ENCODE measurements at places on chromosomes 16 and 17.

DNA sequence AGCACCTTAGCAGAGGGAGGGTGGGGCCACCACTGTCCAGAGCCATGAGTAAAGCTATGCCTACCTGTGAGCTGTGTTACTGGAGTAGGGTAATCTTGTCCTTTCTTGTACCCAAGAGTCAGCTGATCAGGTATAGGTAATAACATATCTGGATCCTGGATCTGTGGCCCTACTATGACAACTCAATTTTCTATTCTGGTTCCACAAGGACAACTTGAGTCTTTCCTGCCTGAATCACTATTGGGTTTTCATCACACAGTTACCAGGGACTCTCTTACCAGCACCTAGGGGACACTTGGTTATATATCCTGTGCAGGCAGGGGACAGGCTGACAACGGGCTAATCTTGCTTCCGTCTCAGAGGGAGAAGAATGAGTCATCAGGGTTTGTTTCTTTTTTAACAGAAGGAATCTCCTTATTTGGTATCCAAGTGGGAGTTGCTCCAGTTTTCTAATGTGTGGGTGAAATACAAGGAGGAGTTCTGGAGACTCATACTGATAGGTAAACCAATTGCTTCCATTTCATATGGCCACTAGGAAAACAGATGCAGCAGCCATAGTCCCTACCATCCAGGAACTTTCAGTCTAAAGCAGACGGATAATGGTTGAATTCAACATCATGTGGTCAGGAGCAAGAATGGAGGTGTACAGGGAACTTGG is 6.8 kb downstream of the ZNF267 start:
- DNase-seq: no peak

DNA sequence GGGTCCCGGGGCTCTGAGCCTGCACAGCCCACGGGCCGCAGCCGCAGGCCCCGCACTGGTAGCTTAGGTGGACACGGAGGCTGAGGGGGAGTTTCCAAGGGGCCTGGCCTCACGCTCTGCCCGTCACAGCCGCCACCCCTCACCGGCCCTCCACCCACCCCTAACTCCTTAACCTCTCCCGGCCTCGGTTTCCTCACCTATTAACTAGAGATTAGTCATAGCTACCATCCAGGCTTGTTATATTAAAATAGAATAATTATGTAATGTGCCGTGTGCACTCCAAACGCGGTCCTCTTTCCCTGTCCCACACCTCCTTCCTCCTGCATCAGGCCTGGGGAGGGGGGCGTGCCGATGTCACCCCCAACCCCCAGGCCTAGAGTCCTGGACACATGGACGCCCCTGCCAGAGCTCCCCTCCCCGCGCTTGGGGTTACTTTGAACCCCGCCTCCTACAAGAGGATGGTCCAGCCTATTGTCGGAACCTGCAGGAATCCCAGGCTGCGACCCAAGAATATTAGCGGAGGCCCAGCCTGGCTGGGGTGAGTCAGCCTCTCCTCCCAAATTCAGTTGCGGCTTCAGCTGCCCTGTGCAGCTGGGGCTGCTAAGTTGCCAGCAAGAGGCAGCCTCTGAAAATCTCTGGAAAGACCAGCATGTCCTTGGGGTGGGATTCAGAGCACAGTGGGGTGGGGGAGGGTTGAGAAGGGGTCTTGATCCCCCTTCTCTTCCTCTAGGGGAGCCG is 17.3 kb downstream of the SOCS3 start:
- no peak for DNase-seq

DNA sequence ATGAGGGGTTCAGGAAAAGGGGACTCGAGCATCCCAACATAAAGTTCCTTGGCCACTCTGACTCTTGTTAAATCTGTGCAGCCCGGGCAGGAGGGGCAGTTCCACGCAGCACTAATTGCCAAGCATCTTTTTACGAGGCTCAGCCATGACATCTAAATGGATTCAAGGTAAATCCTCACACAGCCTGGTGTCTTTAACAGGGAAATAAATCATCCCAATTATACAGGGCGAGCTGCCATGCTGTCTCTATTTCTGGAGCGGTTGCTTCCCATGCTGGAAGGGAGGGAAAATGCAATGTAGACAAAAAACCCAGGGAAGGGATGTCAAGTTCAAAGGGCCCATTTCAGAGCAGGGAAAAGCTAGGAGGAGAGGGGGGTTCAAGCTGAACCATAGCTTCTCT is 110.0 kb downstream of the GAS7 start:
- DNase-seq: no peak

DNA sequence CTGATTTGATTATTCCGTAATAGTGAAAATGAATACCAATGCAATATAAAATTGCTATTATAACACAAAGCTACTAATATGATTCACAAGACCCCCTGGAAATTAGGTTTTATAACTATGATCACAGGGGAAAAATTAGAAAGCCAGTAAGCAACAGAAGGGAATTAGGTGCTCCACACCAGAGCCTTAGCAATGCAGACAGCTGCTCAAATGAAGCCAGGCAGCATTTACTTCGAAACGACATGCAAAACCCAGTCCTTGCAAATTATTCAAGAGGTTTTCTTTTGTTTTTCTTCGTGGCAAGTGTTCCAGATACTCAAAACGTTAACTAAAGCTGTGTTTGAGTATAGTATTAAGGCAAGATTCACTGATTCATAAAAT is 47.9 kb downstream of the TOX3 start:
- DNase-seq: no peak

- no peak for DNase-seq
These were observed 11.7 kb upstream of the ATP2C2 start for GRCh38 chr16:84356591-84357116.

GRCh38 chr16:19751478-19752385 is 33.7 kb downstream of the IQCK start:
- DNase-seq: no peak

- DNase-seq: peak; percentile 88
These were observed 37.2 kb upstream of the RGS9 start for GRCh38 chr17:65099941-65100315.

DNA sequence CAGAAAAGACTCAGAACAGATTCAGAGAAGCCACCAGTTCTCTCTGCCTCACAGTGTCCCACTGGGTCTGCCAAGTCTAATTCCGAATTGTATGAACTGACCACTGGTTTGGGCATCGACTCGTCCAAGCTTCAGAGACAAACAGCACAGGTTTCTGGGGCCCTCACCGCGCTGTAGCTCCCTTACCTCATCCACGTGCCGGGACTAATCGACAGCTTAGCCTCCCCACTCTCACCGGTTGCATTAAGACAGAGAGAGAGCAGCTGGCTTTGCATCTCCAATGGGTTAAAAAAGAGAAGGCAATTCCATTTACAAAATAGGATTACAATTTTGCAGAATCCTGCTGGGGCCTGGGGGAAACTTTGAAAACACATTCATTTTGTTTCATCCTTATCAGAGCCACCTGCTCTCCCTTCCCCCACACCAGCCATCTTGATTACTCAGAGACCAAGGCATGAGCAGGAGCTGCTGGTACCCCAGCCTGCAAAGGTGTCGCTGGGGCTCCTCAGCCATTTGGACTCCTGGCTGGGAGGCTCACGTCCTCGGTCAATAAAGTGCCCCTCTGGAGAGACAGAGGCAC is 95.3 kb upstream of the RPL38 start:
- no peak for DNase-seq

DNA sequence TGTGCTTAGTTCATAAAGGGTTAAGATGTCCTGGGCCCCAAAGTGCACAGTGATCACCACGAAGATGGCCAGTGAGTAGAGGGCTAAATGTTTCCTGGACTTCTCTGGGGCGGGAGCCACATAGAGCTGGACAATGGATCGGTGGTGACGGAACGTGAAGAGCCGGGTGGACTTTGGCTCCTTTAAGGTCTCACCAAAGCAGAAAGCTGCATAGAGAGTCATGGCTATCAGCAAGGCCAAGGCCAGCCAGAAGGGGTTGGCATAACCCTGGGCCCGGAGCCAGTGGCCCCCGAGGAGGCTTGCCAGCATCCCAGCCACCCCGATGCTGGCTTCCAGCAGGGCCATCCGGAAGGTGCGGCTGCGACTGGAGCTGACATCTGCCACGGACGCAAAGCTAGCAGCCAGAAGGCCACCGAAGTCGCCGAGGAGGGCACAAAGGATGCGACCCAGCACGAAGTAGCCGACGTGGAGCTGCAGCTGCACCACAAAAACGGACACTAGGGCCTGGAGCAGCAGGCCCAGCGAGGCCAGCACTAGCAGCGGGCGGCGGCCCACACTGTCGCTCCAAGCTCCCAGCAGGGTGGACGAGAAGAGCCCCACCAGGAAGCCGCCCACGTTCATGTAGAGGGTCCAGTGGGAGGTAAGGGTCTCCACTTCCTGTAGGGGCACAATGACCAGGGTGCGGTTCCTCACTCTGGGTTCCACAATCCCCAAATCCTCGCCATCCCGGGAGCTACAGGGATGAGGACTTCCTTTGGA is 1.0 kb downstream of the SLC46A1 start:
- DNase-seq: no peak

DNA sequence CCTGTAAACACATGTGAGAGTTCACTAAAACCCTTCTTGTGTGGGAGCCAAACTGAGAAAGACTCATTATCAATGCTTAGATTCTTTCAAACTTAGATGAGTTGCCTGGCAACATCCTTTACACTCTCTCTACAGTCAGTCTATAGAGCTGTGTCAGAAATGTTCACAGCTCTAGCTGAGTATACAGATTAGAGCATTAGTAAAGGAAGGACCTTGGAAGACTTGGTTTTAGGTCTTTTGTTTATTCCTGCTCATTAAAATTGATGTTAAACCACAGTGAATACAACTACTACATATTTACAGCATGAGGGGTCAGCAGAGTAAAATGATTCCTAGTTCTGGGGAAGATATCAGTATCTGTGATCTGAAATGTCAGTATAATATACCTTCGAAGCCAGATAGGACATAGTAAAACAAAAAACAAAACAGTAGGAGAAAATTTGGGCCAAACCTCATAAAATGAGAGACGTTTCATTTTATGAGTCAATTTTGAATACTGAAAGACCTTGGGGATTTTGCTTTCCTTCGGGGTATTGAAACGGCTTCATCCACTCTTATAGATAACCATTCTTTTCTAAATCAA is 186.0 kb downstream of the TANC2 start:
- DNase-seq: no peak

DNA sequence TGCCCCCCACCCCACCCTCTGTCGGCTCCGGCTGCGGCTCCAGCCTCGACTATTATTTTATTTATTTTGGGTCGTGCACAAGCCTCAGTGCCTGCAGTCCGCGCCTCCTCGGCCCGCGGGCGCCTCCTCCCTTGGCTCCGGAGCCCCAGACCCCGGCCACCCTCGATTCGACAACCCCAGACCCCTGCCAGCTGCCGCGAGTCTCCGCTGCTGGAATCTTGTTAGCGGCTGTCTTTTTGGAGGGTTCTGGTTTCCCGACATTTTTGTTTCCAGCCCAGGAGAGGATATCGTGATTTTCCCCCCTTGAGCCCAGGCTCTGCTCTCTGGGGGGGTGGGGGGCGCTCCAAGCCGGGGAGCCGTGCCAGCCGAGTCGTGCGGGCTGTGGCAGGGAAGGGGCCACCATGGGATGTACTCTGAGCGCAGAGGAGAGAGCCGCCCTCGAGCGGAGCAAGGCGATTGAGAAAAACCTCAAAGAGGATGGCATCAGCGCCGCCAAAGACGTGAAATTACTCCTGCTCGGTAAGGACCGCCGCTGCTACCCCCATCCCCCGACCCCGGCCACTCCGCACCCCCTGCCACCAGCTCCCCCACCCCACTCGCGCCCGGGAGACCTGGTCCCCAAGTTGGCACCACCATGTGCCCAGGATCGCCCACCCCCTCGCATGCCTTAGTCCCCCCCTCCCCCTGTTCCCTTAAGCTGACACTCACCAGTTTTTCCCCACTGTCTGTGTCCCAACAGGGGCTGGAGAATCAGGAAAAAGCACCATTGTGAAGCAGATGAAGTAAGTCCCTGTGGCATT is 746 bp downstream of the GNAO1 start:
- DNase-seq: no peak

DNA sequence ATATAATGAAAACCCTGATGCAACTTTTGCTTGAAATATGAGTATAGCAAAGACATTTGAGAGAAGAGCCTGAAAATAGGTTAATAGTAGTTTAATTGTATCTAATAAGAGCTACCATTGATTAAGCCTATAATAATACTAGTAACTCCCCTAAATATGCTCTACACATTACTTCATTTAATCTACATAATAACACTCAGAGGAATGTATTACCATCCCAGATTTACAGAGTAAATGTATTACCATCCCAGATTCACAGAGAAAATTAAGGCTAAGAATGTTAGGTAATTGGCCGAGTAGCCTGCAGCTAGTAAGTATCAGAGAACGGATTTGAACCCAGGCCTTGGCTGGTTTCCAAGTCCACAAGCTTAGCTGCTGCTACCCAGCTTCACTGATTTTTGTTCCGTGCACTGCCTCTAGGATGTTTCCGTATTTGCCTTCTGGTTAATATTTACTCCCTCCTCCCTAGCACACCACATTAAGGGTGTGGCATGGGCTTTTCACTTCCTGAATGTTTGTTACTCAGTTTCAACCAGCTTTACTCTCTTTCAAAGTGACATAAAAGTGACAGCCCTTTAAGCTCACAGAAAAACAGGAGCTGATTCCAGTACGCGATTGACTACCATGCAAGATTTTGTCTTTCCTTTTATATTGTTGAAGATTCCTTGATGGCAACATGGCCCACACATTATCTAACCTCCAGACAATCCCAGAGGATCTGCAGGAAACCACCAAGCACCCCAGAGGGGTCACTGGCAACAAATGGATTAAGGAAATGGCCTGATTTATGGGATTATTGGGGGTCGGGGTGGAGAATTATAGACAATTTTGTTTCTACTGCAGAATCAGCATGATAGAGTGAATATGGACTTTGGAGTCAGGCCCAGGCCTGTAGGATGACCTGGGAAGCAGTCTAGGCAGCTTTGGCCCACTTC is 26.7 kb upstream of the TOX3 start:
- no peak for DNase-seq

DNA sequence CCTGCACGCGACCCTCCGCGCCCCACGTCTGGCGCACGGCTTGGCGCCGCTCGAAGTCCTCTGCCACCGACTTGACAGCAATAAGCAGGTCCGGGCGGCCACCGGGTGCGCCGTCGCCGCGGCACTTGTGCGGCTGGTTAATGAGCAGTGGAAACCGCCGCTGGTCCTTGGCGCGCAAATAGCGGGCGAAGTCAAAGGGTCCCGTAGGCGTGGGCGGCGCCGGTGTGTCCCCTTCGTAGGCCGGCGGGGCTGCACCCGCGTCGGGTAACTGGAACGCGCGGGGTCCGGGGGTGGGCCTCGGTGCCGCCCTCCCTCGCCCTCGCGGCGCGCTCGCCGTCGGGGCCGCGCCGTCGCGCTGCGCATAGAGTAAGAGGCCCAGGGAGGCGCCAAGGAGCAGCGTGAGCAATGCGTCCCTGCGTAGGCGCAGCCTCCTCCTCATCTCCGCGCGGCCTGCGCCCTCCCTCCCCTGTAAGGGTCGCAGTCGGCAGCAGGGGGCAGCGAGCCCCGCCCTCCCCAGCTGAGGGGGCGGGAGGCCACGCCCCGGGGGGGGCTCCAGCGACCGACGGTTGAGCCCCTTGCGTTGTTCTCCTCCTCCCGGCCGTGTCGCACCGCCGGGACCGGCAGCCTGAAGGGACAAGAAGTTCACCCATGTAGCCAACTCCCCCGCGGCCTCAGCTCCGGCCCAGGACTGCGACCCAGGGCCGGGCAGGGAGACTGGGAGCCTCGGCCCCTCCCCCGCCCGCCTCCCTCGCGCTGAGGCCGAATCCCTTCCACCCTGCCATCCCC is 558 bp downstream of the B3GNT9 start:
- DNase-seq: peak; percentile 77

GRCh38 chr17:79630821-79631639 is 20.2 kb upstream of the RBFOX3 start:
- peak; percentile 17 for DNase-seq

GRCh38 chr16:12544477-12545296 is 259.0 kb downstream of the CPPED1 start:
- no peak for DNase-seq

GRCh38 chr17:3536716-3537115 is 20.9 kb downstream of the TRPV3 start:
- no peak for DNase-seq

GRCh38 chr16:4465977-4466779 is 8.2 kb downstream of the NMRAL1 start:
- DNase-seq: peak; percentile 73

All from activated CD8-positive, alpha-beta memory T cell treated with anti-CD3 and anti-CD28 coated beads, Interleukin-2, amount 50 U/mL, for 48 hours (primary cell).